ENCODE measurements at places on chromosomes 11 and 22.

DNA sequence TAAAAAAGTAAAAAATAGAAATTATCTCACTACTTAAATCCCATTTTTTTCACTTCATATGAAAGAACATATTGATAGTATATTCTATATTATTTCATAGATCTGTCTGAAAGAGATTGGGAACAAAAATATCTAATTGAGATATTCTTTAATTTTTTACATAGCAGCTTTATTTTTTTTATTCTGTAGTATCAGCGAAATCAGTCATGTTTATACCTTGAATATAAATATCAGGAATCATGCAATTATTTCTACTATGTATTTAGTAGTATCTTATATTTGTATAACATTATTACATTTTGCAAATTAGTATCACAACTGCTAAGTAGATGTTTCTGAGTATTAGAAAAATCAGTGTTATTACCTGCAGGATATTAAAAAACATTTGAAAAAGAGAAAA is 20.4 kb downstream of the C11orf54 start:
- no peak for DNase-seq

DNA sequence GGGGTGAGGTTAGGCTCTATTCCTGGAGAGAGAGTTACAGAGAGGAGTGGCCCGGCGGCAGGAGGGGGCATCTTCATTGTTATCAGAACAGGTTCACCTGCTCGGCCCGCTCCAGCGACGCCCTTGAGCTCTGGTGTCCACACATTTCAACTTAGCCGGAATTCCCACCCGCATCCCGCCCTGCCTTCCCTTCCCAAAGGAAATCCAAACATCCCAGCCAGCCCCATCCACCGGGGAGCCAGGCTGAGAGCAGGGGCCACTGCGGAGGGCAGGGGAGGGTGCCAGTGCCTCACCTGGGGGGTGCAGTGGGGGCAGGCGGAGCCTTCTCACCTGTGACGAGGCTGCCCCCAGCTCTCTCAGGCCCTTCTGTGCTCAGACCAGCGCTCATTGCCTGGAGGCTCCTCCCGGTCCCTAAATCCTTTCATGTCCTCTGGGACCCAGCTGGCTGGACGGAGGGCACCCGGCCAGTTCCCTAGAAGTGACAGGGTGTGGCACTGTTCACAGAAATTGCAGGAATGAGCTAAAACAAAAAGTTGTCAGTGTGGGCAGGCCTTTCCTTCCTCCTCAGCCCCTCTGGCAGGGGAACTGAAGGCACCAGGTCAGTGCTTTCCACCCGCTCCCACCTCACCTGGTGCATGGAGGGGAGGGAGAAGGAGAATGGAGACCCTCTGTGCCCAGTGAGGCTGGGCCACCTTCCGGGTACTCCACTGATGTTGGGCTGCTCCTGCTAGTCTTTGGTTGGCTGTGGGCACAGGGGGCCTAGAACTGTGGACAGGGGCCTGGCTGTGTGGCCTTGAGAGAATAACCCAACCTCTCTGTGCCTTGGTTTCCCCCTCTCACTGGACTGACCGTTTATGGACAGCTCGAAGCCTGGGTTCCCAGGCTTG is 2.2 kb upstream of the MRGPRG start:
- no peak for DNase-seq

- DNase-seq: no peak
Measured at GRCh38 chr11:7270233-7270865, 18.6 kb downstream of the SYT9 start.

DNA sequence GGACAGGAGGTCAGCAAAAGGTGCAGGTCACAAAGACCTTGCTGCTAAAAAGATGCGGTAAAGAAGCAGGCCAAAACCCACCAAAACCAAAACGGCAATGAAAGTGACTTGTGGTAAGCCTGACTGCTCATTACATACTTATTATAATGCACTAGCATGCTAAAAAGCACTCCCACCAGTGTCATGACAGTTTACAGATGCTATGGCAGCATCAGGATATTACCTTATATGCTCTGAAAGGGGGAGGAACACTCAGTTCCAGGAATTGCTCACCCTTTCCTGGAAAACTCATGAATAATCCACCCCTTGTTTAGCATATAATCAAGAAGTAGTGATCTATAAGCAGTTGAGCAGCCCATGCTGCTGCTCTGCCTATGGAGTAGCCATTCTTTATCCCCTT is 45.2 kb upstream of the SLC5A12 start:
- no peak for DNase-seq

DNA sequence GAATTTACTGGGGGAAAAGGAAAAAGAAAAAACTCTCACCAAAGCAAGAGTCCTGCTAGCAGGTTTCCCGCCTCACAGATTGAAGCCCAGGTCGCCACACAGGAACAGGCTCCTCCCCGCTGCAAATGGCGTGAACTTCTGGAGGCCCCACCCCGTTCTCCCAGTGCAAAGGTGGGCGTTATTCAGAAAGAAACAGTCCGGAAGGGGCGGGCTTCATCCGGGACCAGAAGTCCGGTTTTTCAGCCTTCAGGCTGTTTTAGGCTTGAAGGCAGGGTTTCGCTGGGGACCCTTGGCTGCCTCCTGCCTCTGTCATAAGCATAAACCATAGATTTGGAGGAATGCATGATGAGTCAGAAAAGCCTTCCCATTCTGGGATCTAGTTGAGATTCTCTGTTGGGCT is 148.3 kb upstream of the POU2AF2 start:
- DNase-seq: peak; percentile 45

GRCh38 chr11:62124186-62125113 is 639 bp downstream of the INCENP start:
- DNase-seq: peak; percentile 33

- DNase-seq: no peak
Measured at GRCh38 chr11:134071766-134072402, 3.0 kb downstream of the JAM3 start.

GRCh38 chr11:102109896-102110760 is at the start of gene YAP1:
TSS of gene YAP1 (plus strand) at chr11:102110447. CDS start at chr11:102110849, 402 bp downstream.
- DNase-seq: peak; percentile 93

- DNase-seq: no peak
Measured at GRCh38 chr22:38110863-38111852, 674 bp upstream of the BAIAP2L2 start.

DNA sequence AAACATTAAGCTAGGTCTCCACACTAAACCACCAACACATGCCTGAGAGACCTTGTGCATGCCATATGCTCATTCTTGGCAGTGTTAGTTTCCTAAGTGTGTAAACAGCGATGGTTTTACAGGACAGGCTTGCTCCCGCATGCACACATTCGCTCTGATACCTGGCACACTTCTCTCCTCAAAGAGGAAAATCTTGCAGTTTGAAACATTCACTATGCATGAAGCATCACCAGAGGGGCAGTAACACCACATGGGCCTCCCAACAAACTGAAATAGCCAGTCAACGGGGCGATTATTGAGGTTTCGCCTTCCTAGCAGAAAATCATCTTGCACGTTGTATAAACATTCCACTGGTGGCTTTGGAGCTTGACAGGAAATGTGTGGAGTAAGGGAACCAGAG is 52.6 kb downstream of the ABTB2 start:
- DNase-seq: no peak

DNA sequence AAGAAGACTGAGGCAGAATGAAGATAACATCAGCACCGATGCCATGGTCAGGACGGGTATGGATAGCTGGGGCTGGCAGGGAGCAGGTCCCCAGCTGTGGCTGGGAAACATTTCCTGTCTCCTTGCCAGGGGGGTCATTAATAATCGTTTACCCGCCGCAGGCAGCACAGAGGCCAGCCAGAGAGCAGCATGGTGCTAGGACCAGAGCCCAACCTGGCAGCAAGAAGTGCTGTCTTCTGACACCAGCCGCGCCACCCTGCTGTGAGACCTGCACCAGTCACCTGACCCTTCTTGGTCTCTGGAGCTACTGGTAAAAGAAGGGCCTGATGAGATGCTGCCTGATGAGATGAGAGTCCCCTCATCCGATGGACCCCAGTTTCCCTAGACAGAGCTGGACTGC is 36.3 kb downstream of the PDE2A start:
- DNase-seq: no peak

GRCh38 chr22:21961886-21962654 is 9.4 kb upstream of the PPM1F start:
- no peak for DNase-seq

GRCh38 chr11:126497581-126498122 is 142.2 kb downstream of the ST3GAL4 start:
- DNase-seq: no peak

- DNase-seq: no peak
Measured at GRCh38 chr11:130528298-130529261, 80.1 kb downstream of the ADAMTS15 start.

DNA sequence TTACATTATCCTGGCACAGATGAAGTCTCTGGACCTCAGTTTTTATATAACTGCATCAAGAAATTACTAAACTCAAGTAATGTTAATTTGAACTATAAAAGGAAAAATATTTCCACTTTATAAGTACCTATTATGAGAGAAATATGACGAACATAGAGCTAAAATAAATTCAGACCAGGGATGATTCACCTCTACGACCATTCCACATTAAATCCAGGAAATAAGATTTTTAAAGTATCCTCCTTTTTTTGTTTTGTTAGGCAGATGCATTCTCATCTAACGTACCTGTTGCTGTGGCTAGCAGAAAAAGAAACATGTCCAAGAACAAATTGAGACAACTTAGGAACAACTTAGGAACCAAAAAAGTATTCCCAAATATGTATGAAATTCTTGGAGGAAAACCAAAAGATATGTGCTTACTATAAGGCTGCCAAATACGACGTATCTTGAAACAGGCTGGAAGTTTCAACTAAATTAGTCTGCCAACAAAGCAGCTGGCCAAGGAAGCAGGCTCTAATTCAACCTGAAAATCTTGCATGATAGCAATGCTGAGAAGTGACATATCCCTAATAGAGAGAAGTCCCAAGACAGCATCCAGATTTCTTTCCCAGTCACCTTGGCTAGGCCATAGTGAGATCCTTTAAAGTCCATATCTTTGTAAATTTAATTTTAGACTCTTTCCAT is 15.7 kb downstream of the SPTY2D1 start:
- no peak for DNase-seq

GRCh38 chr22:44882226-44882905 is 127.4 kb downstream of the PHF21B start:
- no peak for DNase-seq

DNA sequence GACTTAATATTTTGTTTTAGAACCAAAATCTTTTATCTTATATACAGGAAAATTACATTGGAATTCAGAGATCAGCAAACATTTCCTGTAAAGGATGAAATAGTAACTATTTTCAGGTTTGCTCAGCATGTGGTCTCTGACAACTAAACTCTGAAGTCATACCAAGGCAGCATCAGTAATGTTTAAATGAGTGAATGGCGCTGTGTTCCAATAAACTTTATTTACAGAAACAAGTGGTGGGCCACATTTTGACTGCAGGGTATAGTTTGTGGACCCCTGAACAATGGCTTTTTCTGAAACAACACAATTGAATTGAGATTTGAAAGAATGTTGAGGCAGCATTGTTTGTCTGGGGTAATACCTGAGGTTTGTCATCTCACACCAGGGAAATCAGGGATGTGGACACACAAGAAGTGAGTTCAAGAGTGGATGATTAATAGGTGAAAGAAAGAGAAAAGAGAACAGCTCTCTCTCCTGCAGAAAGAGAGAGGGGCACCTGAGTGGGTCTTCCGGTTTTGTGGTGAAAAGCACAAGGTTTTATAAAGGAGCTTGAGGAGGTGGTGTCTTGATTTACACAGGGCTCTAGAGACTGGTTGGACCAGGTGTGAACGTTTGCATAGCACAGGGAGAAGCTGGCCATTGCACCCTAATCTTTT is 113.5 kb upstream of the VPREB1 start:
- DNase-seq: no peak

DNA sequence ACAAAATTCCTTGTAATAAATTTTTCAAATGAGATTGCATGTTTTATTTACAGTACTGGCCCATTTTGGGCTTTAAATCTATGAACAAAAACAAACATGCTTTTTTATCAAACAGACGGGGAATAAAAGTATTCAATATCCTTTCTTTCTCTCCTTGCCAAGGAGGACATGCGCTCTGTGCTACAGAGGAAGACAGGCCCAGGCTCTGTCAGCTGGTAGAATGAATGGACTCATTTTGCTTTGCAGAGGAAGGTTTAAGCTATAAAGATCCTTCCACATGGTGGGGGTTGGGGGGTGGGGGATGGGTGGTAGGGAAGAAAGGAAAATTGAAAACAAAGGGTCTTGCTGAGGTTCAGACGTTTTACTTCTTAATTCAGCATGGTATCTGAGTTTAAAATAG is 575.6 kb downstream of the INSC start:
- no peak for DNase-seq

GRCh38 chr11:47485107-47485506 is 36.2 kb upstream of the RAPSN start:
- DNase-seq: no peak

- DNase-seq: no peak
Measured at GRCh38 chr11:134001596-134001995, 44.8 kb upstream of the IGSF9B start.

- no peak for DNase-seq
Measured at GRCh38 chr11:93729129-93729616, 12.1 kb downstream of the TAF1D start.

GRCh38 chr11:110832539-110832938 is 120.3 kb upstream of the ARHGAP20 start:
- DNase-seq: no peak

DNA sequence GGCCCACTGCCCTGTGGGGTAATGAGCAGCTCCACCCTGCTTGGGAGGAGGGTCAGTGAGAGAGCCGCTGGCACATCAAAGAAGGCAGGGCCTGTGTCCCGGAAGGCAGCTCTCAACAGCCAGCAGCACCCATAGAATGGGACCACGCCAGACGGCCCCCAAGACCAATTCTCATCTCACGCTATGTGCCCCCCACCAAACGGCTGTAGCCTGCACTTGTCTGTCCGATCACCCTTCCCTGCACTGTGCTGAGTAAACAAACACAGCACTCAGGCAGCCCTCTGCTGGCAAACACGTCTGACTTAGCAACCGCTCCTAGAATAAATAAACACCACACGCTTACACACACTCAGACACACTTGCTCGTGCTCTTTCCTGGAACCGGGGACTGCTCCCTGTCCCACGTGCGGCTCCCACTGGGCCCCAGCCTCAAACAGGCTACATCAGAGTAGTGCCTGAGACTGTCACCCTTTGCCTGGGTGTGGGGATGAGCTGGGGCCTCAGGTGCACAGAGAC is 53.2 kb upstream of the CDON start:
- DNase-seq: peak; percentile 86

- no peak for DNase-seq
Measured at GRCh38 chr11:85517272-85517671, 109.9 kb downstream of the DLG2 start.

GRCh38 chr11:92897487-92897886 is 72.0 kb upstream of the MTNR1B start:
- DNase-seq: no peak

- DNase-seq: no peak
Measured at GRCh38 chr11:15278128-15278527, 163.4 kb downstream of the INSC start.

DNA sequence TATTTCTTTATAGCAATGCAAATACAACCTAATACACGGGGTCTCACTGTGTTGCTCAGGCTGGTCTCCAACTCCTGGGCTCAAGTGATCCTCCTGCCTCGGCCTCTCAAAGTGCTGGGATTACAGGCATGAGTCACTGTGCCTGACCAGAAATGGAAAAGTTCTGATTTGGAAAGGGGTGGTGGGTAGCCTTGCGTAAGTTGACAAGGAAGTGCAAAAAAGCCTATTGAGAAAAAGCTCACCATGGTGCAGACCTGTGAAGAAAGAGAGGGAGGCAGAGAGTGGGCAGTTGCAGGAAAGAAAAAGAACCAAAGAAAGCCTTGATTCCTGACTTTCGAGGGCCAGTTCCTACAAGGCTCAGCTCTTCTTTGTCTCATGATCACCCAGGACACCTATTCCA is 27.1 kb downstream of the AGBL2 start:
- DNase-seq: no peak
